HCT116 (cell line): ENCODE measurements at places on chromosomes 5 and 9. TPM values are rescaled to one million over a fixed set of nuclear protein-coding genes. Genes with fewer than 3 reads are reported as not detected.

DNA sequence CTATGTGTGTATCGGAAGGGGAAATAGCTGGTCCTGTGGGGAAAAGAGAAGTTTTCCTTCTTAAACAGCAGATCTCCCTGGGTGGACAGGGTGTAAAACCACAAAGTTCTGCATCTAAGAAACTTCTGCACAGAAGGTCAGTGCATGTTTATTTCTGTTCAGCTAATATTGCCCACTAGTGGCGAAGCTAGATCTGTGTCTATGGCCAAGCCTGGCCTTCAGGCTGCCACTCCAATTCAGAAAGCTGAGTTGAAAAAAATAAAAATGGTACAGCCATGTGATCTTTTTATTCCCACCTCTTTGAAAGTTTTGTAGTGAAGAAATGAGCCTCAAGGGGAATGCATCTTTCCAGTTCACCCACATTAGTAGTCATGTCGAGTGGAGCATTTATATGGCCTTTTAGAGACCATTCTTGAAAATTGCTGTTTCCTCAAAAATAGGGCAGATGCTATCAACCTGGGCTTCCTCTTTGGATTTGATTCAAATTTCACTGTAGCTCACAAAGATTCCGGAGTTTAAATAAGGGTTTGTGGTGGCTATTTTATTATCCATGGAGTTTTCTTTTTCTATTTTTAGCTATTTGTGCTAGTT lies 488.0 kb downstream of the PRELID2 start:
- H3K36me3 ChIP-seq = no peaks in the 10 kb centered on the region
- H3K27me3 ChIP-seq = no peaks in the 10 kb centered on the region
- peak; percentile 23 for DNase-seq
- no peak overlapping the region for H3K27ac ChIP-seq
- peaks cover under 1% of the 10 kb centered on the region; the same call in 1 of the 2 replicates for H3K4me1 ChIP-seq
- no peak overlapping the region for H3K4me3 ChIP-seq

Gene C1QTNF3
- 2.6 TPM for total RNA-seq

DNA sequence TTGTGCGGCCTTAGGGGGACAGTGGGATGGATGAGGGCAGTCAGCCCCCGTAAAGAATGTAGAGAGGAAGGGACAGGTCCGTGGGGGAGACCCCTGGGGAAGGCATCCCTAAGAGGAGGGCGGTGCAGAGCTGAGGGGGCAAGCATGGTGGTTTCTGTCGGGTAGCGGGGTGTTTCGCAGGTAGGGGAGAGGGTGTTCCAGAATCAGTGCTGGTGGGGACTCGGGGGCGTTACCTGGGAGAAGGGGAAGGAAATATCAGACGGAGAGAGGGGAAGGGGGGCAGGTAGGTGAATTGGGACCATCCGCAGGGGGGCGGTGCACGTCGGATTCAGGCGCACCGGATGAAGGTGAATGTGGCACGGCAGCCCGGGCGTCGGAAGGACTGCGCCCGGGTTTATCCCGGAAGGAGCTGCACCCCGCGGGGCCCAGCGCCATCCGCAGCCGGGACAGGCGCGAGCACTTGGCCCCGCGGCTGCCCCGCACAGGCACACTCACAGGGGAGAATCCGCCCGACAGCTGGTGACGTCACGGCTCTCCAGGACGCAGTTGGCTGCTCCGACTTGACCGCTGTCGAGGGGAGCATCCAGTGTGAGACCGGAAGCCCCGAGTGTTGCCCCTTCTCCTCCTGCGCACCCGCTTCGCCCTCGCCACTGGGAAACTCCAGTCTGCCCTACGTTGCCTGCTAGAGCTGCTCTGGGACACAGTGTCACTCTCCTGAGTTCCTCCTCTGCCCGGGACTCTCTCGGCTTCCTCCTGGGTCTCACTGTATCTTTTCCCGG lies 1.3 kb downstream of the CD72 start:
- no peak overlapping the region for H3K27ac ChIP-seq
- no peaks in the 10 kb centered on the region for H3K36me3 ChIP-seq
- H3K4me1 ChIP-seq = no peaks in the 10 kb centered on the region
- no peak overlapping the region for H3K4me3 ChIP-seq
- H3K27me3 ChIP-seq = no peaks in the 10 kb centered on the region
- no peak for DNase-seq

Gene OTP
- 0.07 TPM for total RNA-seq

GRCh38 chr9:21470126-21470525 lies 12.0 kb downstream of the IFNE start:
- no peaks in the 10 kb centered on the region for H3K36me3 ChIP-seq
- no peak overlapping the region for H3K4me3 ChIP-seq
- H3K27ac ChIP-seq = no peak overlapping the region
- no peak for DNase-seq
- no peaks in the 10 kb centered on the region for H3K27me3 ChIP-seq
- 0 out of 2 replicates have a peak, but pooled peaks cover 3% of the 10 kb centered on the region for H3K4me1 ChIP-seq

Gene NINJ1
- 34.4 TPM for total RNA-seq

Gene CD274
- 2.5 TPM for total RNA-seq

GRCh38 chr9:126947529-126947928 lies 32.9 kb downstream of the RALGPS1 start:
- H3K4me1 ChIP-seq = peaks cover 9% of the 10 kb centered on the region; the same call in 1 of the 2 replicates
- H3K27ac ChIP-seq = no peak overlapping the region
- no peaks in the 10 kb centered on the region for H3K27me3 ChIP-seq
- no peaks in the 10 kb centered on the region for H3K36me3 ChIP-seq

GRCh38 chr9:133273819-133274218 lies 1.2 kb downstream of the ABO start:
- H3K27ac ChIP-seq = no peak overlapping the region
- no peaks in the 10 kb centered on the region for H3K27me3 ChIP-seq
- no peak for DNase-seq

DNA sequence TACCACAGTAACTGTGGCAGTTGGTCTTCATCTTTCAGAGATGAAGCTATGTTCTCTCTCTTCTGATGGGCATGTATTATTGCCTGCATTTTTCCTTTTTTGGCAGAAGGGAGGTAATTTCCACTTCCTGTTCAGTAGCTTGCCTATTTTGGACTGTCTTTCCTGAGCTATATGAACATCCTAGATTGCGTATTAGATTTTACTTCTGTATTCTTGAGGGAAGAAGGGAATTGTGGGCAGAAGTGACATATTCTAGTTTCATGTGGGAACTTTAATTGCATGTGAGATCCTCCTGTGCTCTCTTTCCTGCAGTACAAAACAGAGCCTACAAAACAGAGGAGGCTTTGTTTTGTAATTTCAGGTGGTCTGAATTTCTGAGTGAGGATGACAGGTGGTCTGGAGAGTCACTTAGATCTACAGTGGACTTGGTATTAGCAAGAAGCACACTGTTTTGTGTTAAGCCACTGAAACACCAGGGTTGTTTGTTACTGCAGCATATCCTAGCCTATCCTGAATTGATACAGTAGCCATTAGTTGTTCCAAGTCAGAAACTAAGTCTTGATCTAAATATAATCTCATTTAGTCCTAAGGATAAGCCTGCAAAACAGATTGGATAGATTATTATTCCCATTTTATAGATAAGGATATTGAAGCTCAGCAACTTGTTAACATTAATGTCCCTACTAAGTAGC lies 68.1 kb downstream of the AOPEP start:
- no peaks in the 10 kb centered on the region for H3K27me3 ChIP-seq
- H3K4me3 ChIP-seq = no peak overlapping the region
- no peaks in the 10 kb centered on the region for H3K36me3 ChIP-seq
- H3K4me1 ChIP-seq = peaks cover 9% of the 10 kb centered on the region
- H3K27ac ChIP-seq = no peak overlapping the region

GRCh38 chr9:24045150-24045549 lies 219.1 kb upstream of the ELAVL2 start:
- H3K4me1 ChIP-seq = no peaks in the 10 kb centered on the region
- no peak overlapping the region for H3K4me3 ChIP-seq
- no peak for DNase-seq
- H3K27ac ChIP-seq = no peak overlapping the region
- H3K36me3 ChIP-seq = no peaks in the 10 kb centered on the region

Gene ORM2
- 0.59 TPM for total RNA-seq

Gene ADAMTS19
- total RNA-seq = not detected

Gene NRG2
- total RNA-seq = 0.91 TPM

GRCh38 chr9:115913696-115914095 lies 239.9 kb upstream of the PAPPA start:
- H3K36me3 ChIP-seq = no peaks in the 10 kb centered on the region
- DNase-seq = no peak
- H3K4me1 ChIP-seq = no peaks in the 10 kb centered on the region
- no peak overlapping the region for H3K4me3 ChIP-seq

Gene PAPPA
- total RNA-seq = 0.05 TPM

GRCh38 chr9:107945961-107946360 lies 456.4 kb upstream of the KLF4 start:
- H3K27ac ChIP-seq = no peak overlapping the region
- DNase-seq = no peak
- H3K4me1 ChIP-seq = peaks cover 16% of the 10 kb centered on the region; the same call in 1 of the 2 replicates
- no peak overlapping the region for H3K4me3 ChIP-seq

Gene PCDHGA6
- total RNA-seq = 0.07 TPM

DNA sequence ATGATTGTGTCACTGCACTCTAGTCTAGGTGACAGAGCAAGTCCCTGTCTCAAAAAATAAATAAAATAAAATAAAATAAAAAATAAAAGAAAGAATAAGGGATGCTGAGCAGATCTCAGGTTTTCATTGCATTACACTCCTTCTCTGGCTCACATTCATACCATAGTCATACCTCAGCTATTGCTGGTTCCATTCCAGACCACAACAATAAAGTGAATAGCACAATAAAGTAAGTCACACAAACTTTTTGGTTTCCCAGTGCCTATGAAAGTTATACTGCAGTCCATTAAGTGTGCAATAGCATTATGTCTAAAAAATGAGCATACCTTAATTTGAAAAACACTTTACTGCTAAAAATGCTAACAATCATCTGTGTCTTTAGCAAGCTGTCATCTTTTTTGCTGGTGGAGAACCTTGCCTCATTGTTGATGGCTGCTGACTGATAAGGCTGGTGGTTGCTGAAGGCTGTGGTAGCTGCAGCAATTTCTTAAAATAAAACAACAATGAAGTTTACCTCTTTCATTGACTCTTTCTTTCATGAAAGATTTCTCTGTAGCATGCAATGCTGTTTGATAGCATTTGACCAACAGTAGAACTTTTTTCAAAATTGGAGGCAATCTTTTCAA lies 415.7 kb downstream of the ZNF608 start:
- no peak for DNase-seq
- H3K27me3 ChIP-seq = no peaks in the 10 kb centered on the region
- H3K27ac ChIP-seq = no peak overlapping the region
- no peaks in the 10 kb centered on the region for H3K36me3 ChIP-seq
- H3K4me1 ChIP-seq = no peaks in the 10 kb centered on the region

DNA sequence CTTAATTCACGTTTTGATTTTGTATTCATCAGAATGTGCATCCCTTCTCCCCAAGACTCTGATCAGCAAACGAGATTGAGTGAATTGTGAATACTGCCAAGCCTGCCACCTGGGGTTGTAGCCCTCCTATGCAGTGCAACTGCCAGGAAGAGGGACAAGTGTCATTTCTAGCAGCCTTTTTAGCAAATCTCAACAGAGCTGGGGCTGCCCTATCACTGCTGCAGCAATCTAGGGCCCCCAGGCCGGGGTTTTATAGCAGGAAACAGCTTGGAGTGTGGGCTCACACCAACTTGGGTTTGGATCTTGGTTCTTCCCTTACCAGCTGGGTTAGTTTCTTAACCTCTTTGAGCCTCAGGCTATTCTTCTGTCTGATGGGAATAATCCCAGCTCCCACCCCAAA lies 4.0 kb downstream of the CSF1R start:
- peaks cover 16% of the 10 kb centered on the region for H3K27me3 ChIP-seq
- no peaks in the 10 kb centered on the region for H3K4me1 ChIP-seq
- no peak overlapping the region for H3K27ac ChIP-seq
- DNase-seq = no peak

DNA sequence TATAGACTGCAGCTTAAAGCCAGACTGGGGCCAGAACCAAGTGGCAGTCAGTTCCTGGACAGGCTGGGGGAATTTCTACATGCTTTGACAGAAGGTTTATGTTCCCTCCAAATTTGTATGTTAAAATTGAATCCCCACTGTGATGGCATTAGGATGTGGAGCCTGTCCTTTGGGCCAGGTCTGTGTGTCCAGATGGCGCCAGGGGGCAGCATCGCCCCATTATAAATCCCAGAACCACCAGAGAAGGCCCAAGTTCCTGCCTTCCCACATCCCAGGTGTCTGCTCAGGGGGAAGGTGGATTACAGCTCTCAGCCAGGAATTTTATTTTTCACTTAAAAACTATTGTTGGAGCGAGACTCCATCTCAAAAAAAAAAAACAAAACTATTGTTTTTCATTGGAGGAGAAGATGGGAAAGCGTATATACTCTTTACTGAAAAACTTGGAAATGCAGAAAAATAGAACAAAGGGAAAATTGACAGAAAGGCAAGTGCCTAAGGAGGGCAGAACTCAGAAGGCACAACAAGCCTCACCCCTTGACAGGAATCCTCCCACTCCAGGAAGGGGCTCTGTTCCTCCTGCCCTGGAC lies 5.0 kb downstream of the IL3 start:
- no peaks in the 10 kb centered on the region for H3K27me3 ChIP-seq
- no peaks in the 10 kb centered on the region for H3K4me1 ChIP-seq

DNA sequence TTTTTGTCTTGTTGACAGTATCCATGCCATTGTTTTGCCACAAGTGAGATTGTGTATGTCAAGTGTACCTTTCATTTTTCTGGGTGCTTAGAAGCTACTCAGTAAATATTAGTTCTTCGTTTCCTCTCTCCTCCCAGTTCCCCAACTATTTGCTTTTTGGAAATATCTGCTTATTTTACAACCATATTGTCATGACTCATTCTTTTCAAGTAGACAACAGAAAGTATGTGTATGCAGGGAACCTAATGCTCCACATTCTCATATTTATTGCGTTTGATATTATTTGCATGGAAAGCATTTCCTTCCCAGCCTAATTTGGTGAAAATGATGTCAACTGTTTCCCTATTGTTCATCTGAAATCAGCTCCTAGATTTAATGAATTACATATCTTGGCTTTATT lies 483.7 kb upstream of the RIOK2 start:
- DNase-seq = no peak
- no peaks in the 10 kb centered on the region for H3K4me1 ChIP-seq
- no peaks in the 10 kb centered on the region for H3K36me3 ChIP-seq
- H3K27ac ChIP-seq = no peak overlapping the region
- H3K27me3 ChIP-seq = no peaks in the 10 kb centered on the region

DNA sequence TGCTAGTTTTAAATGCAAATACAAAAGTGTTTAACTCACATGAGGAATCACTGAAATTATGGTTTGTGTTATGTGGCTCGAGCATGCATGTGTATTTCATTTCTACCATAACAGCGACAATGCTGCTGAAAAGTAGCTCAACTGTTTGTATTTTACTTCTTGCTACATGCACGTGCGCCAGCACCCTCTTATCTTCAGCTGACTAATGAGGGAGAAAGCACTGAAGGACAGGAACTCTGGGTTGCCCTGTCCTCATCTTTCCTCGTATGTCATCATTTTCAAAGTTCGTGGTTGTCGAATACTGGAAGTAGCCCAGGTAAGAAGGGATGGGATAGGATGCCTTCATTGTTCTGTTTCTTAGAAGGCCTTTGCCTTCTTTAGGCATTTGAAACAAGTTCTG lies 120.3 kb downstream of the SYK start:
- H3K36me3 ChIP-seq = no peaks in the 10 kb centered on the region
- no peaks in the 10 kb centered on the region for H3K27me3 ChIP-seq
- no peak for DNase-seq
- no peak overlapping the region for H3K27ac ChIP-seq
- H3K4me3 ChIP-seq = no peak overlapping the region
- no peaks in the 10 kb centered on the region for H3K4me1 ChIP-seq

GRCh38 chr5:33261747-33262146 lies 179.0 kb upstream of the TARS1 start:
- no peak for DNase-seq
- peaks cover 4% of the 10 kb centered on the region; the same call in 1 of the 2 replicates for H3K4me1 ChIP-seq
